CD8-positive, alpha-beta memory T cell (primary cell): ENCODE measurements at places on chromosomes 4 and X. TPM values are rescaled to one million over a fixed set of nuclear protein-coding genes. Genes with fewer than 3 reads are reported as not detected.

DNA sequence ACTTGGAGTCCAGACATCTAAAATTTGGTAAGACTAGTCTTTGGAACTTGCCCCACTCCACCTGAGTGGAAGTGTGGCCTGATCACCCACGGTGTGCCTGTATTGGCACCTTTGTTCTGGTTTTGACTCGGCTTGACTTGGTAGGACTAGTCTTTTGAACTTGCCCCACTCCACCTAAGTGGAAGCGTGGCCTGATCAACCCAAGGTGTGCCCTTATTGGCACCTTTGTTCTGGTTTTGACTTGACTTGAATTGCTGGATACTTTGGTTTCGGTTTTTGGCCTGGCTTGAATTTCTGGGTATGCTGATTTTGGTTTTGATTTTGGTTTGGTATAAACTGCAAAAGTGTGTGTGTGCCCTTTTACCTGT is 44.7 kb upstream of the UGT2B7 start:
- no peaks in the 10 kb centered on the region for H3K4me1 ChIP-seq
- H3K36me3 ChIP-seq, result no peaks in the 10 kb centered on the region
- no peak for DNase-seq
- H3K27me3 ChIP-seq, result no peaks in the 10 kb centered on the region

Gene SMIM10
- total RNA-seq, result 1.3 TPM

Gene F9
- not detected for total RNA-seq

Gene SUPT20HL1
- total RNA-seq, result not detected

GRCh38 chrX:40176351-40177116 is 78.8 kb upstream of the BCOR start:
- H3K36me3 ChIP-seq, result no peaks in the 10 kb centered on the region
- H3K4me1 ChIP-seq, result peaks cover 19% of the 10 kb centered on the region
- peak; percentile 79 for DNase-seq
- no peaks in the 10 kb centered on the region for H3K27me3 ChIP-seq

GRCh38 chr4:122458625-122459024 is 2.1 kb upstream of the IL2 start:
- H3K4me1 ChIP-seq, result peaks cover 36% of the 10 kb centered on the region
- DNase-seq, result peak; percentile 41
- no peaks in the 10 kb centered on the region for H3K36me3 ChIP-seq

DNA sequence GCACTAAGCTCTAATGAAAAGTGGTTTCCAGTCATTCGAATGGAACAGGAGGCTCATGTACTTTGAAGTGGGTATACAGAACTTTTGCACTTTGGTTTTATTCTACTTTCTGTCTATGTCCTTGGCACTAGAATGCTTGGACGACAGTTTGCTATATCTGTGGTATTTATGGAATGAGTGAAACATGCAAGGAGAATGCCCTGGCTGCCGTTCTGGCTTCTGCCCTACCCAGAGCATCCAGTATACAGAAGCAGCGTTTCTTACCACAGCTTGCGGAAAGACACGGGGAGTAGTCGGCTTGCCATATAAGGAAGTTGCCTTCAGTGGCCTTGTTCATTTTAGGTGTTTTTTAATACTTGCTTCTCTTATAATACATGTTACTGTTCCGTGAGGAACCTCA is 98.0 kb downstream of the TBL1X start:
- no peak overlapping the region for H3K27ac ChIP-seq
- H3K4me1 ChIP-seq, result peaks cover 23% of the 10 kb centered on the region
- no peak overlapping the region for H3K4me3 ChIP-seq

- no peaks in the 10 kb centered on the region for H3K4me1 ChIP-seq
- H3K27ac ChIP-seq, result no peak overlapping the region
- no peak overlapping the region for H3K4me3 ChIP-seq
- no peaks in the 10 kb centered on the region for H3K27me3 ChIP-seq
- no peak for DNase-seq
- H3K36me3 ChIP-seq, result no peaks in the 10 kb centered on the region
Measured at GRCh38 chrX:138127314-138127713, 561.4 kb downstream of the ZIC3 start.

Gene FHIP1A
- 0.15 TPM for total RNA-seq

DNA sequence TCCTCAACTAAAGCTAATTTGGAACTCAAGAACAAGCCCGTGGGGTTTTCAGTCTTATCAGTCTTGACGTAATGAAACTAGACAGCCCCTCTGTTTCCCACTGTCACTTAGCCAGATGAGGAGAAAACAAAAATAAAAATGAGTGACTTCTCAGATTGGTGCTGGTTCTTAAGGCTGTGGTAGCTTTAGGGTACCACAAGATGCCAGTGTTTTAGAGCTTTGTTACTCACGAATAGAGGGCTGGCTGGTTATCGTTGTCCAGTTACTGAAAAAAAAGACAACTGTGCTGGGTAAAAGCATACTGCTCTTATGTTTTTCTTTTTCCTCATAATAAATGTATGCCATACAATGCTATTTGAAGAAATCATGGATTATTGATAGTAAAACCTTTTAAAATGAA is 796.7 kb downstream of the RAPGEF2 start:
- H3K27ac ChIP-seq, result no peak overlapping the region
- H3K4me1 ChIP-seq, result no peaks in the 10 kb centered on the region
- H3K36me3 ChIP-seq, result no peaks in the 10 kb centered on the region

- H3K4me3 ChIP-seq, result no peak overlapping the region
- H3K36me3 ChIP-seq, result no peaks in the 10 kb centered on the region
- no peak for DNase-seq
- no peaks in the 10 kb centered on the region for H3K4me1 ChIP-seq
- H3K27me3 ChIP-seq, result no peaks in the 10 kb centered on the region
Measured at GRCh38 chr4:24477919-24478318, 106.4 kb downstream of the DHX15 start.

Gene SSX4B
- total RNA-seq, result not detected

Gene EGF
- total RNA-seq, result not detected

Gene NUDT9
- total RNA-seq, result 16.0 TPM

Gene TEX13B
- total RNA-seq, result not detected

- H3K36me3 ChIP-seq, result no peaks in the 10 kb centered on the region
- H3K27ac ChIP-seq, result no peak overlapping the region
- no peak overlapping the region for H3K4me3 ChIP-seq
- H3K27me3 ChIP-seq, result no peaks in the 10 kb centered on the region
- no peak for DNase-seq
Measured at GRCh38 chr4:101954975-101955678, 164.6 kb downstream of the BANK1 start.

- no peak overlapping the region for H3K4me3 ChIP-seq
- H3K27ac ChIP-seq, result no peak overlapping the region
- H3K27me3 ChIP-seq, result no peaks in the 10 kb centered on the region
- H3K36me3 ChIP-seq, result no peaks in the 10 kb centered on the region
Measured at GRCh38 chr4:152394791-152395190, 141.1 kb downstream of the FBXW7 start.

DNA sequence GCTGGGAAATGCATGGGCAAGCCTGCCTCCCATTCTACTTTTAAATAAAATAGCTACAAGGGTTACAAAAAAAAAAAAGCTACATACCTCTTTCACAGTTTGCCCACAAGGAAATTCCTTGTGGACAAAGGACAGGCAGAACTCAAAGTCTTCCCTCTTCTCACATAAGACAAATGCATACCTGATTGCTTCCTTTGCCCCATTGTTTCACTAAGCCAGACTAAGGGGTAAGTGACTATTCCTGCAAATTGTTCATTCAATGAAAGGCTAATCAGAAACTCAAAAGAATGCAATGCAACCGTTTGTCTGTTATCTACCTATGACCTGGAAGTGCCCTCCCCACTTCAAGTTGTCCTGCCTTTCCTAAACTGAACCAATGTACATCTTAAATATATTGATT is 780.6 kb downstream of the FAM133A start:
- H3K27ac ChIP-seq, result no peak overlapping the region
- no peaks in the 10 kb centered on the region for H3K27me3 ChIP-seq
- H3K4me3 ChIP-seq, result no peak overlapping the region
- no peak for DNase-seq
- H3K4me1 ChIP-seq, result no peaks in the 10 kb centered on the region
- no peaks in the 10 kb centered on the region for H3K36me3 ChIP-seq

DNA sequence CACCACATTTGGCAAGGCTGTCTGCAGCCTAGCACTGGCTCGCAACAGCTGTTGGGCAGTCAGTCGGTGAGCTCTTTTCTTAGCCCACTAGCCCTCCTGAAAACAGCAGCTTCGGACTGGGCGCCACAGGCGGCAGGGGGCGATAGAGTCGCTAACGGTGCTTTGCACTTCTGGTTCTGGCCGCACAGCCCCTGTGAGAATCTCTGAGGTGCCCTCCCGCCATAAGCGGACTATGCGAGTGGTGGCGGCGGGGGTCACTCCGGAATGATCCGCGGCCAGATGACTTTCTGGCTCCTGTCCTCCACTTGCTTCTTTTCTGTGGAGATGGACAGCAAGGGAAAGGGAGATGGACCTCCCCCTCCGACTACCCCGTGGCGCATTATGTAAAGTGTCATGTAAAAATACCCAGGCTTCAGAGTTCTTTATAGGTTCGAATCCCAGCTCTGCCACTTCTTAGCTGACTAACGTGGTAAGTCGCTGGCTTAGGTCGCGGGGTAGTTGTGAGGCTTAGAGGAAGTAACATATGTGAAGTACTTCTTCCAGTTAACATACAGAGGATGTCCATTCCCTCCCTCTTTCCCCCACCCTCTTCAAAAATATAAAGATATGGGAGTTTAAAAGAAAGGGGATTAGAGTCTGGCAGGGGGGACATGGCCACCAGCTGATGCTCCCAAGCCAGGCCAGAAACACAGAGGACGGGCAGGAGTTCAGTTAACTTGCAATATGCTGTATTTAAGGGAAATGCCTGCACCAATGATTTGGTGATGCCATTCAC is 11.0 kb downstream of the ARHGAP36 start:
- no peaks in the 10 kb centered on the region for H3K4me1 ChIP-seq
- H3K27ac ChIP-seq, result no peak overlapping the region
- no peak for DNase-seq

Gene MAGEE1
- 3.6 TPM for total RNA-seq

DNA sequence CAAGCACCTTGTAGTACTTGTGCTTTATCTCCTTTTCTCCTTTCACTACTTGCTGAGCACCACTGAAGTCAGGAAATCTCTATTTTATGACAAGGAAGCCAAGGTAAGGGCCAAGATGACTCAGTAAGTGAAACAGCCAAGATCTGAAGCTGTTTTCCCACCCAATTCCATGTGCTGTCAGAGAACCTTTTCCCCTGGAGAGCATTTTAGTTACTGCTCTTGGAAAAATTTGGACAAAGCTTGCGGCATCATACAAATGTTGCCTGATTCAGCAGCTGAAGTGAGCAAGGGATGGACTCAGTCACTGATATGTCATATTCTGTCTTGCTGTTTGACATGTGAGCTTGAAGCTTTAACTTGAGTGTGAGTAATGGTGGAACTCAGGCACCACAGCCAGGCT is 391.4 kb downstream of the RAB28 start:
- H3K27ac ChIP-seq, result no peak overlapping the region
- H3K27me3 ChIP-seq, result no peaks in the 10 kb centered on the region
- no peak for DNase-seq
- no peaks in the 10 kb centered on the region for H3K36me3 ChIP-seq
- no peaks in the 10 kb centered on the region for H3K4me1 ChIP-seq

DNA sequence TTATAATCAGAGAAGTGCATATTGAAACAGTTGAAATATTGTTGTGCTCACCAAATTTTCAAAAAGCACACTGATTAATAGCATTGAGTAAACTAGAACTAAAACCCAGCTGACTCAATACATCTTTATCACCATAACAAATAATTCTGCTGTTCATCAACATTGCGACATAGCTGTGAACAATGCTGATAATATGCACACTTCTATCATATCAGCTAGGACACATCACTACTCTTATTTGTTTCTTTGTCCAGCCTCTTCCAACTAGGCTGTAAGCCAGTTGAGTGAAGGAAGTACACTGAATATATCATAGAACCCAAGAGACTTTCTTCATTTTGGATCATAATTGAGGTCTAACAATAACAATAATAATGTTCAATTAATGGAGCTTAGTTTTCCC is 349.7 kb downstream of the IQCM start:
- H3K4me1 ChIP-seq, result no peaks in the 10 kb centered on the region
- no peak overlapping the region for H3K4me3 ChIP-seq
- no peak for DNase-seq
- no peaks in the 10 kb centered on the region for H3K27me3 ChIP-seq
- no peak overlapping the region for H3K27ac ChIP-seq

Gene NUP62CL
- 2.6 TPM for total RNA-seq

Gene IGSF1
- total RNA-seq, result not detected

Gene SGCB
- 16.9 TPM for total RNA-seq

- no peaks in the 10 kb centered on the region for H3K27me3 ChIP-seq
- no peak overlapping the region for H3K27ac ChIP-seq
- DNase-seq, result no peak
- no peak overlapping the region for H3K4me3 ChIP-seq
Measured at GRCh38 chr4:48205107-48205506, 64.5 kb downstream of the TEC start.

- H3K36me3 ChIP-seq, result no peaks in the 10 kb centered on the region
- no peaks in the 10 kb centered on the region for H3K27me3 ChIP-seq
- H3K4me3 ChIP-seq, result no peak overlapping the region
- no peak overlapping the region for H3K27ac ChIP-seq
Measured at GRCh38 chrX:1358793-1359476, 22.4 kb downstream of the IL3RA start.

GRCh38 chr4:89615051-89615450 is 221.9 kb downstream of the SNCA start:
- no peak overlapping the region for H3K27ac ChIP-seq
- H3K36me3 ChIP-seq, result no peaks in the 10 kb centered on the region
- H3K4me1 ChIP-seq, result peaks cover 10% of the 10 kb centered on the region
- H3K4me3 ChIP-seq, result no peak overlapping the region
- no peak for DNase-seq
- no peaks in the 10 kb centered on the region for H3K27me3 ChIP-seq

- no peaks in the 10 kb centered on the region for H3K4me1 ChIP-seq
- DNase-seq, result no peak
- H3K4me3 ChIP-seq, result no peak overlapping the region
- H3K27ac ChIP-seq, result no peak overlapping the region
Measured at GRCh38 chr4:52421811-52422213, 237.3 kb downstream of the USP46 start.

GRCh38 chrX:153395613-153396319 is 5.4 kb downstream of the PNMA6E start:
- H3K4me3 ChIP-seq, result no peak overlapping the region
- H3K4me1 ChIP-seq, result no peaks in the 10 kb centered on the region
- H3K36me3 ChIP-seq, result no peaks in the 10 kb centered on the region
- no peak overlapping the region for H3K27ac ChIP-seq
- DNase-seq, result no peak

- no peak for DNase-seq
- no peaks in the 10 kb centered on the region for H3K4me1 ChIP-seq
- H3K27me3 ChIP-seq, result no peaks in the 10 kb centered on the region
- no peak overlapping the region for H3K4me3 ChIP-seq
- H3K27ac ChIP-seq, result no peak overlapping the region
Measured at GRCh38 chr4:187606581-187606980, 389.0 kb upstream of the ZFP42 start.

Gene SSX1
- not detected for total RNA-seq
